Non-pigmented ciliary epithelial cell (primary cell): ENCODE measurements at places on chromosomes 11 and 22.
A peak's percentile ranks its signal among the peaks of the same experiment; 100 is the strongest.

DNA sequence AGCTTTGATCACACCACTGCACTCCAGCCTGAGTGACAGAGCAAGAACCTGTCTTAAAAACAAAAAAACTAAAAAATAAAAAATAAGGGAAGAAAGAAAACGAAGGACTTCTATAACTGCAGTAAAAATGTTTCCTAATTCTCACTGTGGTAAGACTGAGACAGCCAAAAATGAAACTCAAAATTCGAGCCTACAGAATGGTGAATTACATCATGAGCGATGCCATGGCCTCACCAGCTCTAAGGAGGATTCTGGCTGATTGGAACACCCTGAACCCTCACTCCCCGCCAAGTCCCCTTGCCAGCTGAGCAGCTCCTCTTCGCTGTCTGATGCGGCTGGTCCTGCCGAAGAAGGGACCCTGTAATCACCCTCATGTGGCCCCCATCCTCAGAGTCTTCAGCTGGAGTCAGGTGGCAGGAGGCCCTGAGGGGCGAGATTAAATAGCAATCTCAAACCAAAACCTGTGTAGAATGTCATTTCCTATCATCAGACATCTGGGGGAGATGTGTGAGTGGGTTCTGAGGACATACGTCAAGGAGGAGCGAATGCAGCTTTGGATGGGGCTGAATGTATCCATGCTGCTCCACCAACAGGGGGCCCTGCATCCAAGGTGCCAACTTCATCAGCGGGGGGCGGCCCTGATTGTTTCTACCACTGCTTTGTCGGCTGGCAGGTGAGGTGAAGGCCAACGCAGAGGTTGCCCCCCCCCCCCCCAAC, 29.2 kb downstream of the PDGFB start:
- no peak for DNase-seq

DNA sequence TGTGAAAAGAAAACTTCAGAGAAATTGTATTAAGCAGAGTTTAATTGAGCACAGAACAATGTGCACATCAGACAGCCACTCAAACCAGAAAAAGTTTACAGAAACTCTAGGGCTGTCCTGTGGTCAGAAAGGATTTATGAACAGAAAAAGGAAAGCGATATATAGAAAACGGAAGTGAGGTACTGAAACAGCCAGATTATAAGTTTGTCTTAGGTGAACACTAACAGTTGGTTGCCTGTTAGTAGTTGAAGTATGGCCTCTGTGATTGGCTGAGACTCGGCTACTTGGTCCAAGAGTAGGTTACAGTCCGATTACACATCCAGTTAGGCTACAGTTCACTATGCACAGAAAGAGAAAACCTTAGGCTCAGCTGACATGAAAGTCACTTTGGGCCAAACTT, 1232.5 kb upstream of the RAG2 start:
- no peak for DNase-seq

DNA sequence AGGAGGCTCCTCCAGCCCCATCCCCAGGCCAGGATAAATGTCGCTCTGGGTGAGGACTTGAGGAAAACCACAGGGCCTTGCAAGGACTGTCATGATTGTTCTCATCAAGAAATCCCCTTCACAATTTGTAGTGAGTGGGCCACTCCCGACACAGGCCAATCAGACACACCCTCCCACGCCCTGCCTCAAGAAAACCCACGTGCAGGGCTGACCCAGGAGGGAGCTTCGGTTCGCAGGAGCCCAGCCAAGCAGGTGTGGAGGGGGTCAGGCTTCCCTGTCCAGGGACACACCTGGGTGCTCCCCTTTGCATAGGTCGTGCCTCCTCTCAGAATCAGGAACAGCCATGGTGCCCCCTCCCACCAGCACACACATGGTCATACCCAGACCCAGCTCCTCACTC, 43.2 kb downstream of the SHANK2 start:
- DNase-seq: no peak

GRCh38 chr22:49107561-49107960, 720.1 kb downstream of the BRD1 start:
- DNase-seq: no peak

GRCh38 chr11:111555255-111555654, 14.7 kb downstream of the LAYN start:
- peak; percentile 68 for DNase-seq

GRCh38 chr11:133498969-133499368, 33.3 kb downstream of the OPCML start:
- no peak for DNase-seq

GRCh38 chr22:46246178-46246577, 3.9 kb downstream of the CDPF1 start:
- no peak for DNase-seq

DNA sequence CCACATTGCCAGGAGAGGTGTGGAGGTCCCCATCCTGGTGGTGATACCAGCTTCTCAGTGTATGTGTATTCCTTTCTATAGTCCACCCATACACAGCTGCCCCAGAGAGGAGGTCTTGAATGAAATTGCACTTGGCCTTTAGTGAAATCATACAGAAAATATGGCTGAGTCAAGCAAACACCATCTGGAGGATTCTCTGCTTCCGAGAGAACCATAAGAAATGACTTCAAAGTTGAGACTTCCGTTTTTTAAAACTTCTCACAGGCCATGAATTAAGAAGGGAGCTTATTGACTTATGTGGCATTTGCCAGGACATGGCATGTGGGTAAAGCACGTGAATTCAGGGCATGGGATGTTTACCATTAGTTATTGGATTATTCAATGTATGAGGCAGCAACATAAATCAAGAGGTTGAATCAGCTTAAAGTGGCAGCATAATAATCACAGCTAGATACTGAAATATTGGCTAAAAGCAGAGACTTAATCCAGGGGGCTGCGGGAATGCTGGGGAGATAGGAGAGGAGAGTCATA, 119.1 kb upstream of the MTNR1B start:
- DNase-seq: no peak

- DNase-seq: no peak
These were observed 47.4 kb upstream of the BIRC3 start for GRCh38 chr11:102269927-102270326.

DNA sequence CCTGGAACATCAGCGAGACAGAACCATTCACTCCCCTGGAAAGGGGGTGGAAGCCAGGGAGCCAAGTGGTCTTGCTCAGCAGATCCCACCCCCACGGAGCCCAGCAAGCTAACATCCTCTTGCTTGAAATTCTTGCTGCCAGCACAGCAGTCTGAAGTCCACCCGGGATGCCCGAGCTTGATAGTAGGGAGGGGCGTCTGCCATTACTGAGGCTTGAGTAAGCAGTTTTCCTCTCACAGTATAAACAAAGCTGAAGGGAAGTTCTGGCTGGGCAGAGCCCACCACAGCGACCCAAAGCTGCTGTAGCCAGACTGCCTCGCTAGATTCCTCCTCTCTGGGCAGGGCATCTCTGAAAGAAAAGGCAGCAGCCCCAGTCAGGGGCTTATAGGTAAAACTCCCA, 764.8 kb upstream of the LUZP2 start:
- DNase-seq: no peak

GRCh38 chr11:87235366-87235765, 197.6 kb downstream of the TMEM135 start:
- DNase-seq: no peak

GRCh38 chr22:26325641-26326040, 103.4 kb upstream of the ASPHD2 start:
- no peak for DNase-seq

GRCh38 chr11:75823415-75823814, 8.4 kb downstream of the UVRAG start:
- DNase-seq: no peak

DNA sequence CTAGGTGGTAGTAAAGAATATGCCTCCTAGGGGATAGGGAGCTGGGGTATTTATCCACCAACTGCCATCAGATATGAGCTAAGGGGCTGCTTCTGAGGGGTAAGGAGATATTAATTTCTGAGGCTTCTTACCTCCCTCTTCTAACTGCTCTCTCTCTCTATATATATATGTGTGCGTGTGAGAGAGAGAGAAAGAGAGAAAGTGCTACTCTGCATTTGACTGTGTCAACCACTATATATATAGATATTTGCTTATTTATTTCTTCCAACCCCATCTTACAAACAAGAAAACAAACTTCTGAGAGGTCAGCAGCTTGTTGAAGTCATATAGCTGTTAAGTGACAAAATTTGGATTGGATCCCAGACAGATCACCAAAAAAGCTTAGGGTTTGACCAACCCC, 5.9 kb upstream of the HEPACAM start:
- DNase-seq: no peak

GRCh38 chr11:1823376-1824220, 11.2 kb upstream of the SYT8 start:
- DNase-seq: no peak

- no peak for DNase-seq
These were observed 2.3 kb upstream of the ADORA2A start for GRCh38 chr22:24424901-24425775.

- DNase-seq: no peak
These were observed 631 bp upstream of the SNX19 start for GRCh38 chr11:130916910-130917309.

DNA sequence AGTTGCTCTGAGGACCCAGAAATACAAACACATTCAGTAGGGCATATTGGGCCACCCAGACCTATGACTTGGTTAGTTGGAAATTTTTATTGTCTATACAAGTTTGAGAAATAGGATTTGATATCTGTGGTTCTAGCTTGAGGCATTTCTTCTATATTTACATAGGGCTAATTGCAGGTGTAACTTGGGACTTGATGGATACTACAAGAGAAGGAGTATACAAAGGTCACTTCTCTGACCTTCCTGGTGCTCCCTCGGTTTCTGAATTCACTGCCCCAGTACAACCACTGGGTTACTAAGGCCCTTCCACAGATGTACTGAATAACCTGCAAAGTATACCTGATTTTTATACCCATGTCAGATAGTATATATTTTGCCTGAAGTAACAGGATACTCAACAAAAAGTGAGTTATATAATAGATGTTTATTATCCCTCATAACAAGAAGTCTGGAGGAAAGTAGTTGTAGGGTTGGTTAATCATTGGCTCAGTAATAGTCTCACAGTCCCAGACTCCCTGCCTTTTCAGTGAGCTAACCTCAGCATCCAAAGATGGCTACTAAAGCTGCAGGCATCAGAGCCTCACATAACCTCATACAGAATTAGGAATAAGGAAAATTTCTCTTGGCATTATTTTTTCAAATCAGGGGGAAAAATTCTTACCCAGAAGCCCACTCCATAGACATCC, 8.8 kb upstream of the PGR start:
- no peak for DNase-seq

- no peak for DNase-seq
These were observed 2.9 kb downstream of the QSER1 start for GRCh38 chr11:32895471-32895870.
